ENCODE measurements at places on chromosomes 13 and 19. TPM values are rescaled to one million over a fixed set of nuclear protein-coding genes. Genes with fewer than 3 reads are reported as not detected.
A peak's percentile ranks its signal among the peaks of the same experiment; 100 is the strongest.

- DNase-seq = no peak
Measured at GRCh38 chr13:25973576-25973975, 78.2 kb downstream of the SHISA2 start.

- no peak for DNase-seq
Measured at GRCh38 chr19:8973501-8974091, 36.6 kb downstream of the MUC16 start.

Gene CYP4F2
- not detected for total RNA-seq

DNA sequence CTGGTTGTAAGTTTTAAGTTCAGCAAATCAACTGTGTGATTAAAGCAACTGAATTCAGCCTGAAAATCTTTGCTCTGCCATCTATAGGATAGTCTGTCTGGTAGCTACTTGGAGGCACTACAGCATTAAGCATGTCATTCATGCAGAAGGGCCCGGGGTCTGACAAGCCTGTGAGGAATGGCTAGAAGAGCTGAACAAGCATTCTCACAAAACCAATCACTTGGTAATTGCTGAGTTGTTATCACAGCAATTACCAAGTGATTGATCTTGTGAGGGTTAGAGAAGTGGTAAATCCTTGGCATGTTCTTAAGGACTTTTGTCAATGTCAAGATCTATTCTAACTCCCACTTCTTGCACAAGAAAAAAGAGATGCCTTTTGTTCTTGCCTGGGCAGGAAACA is 356.1 kb downstream of the FGF14 start:
- DNase-seq = no peak

- DNase-seq = peak; percentile 51
Measured at GRCh38 chr19:42421591-42422031, 5.6 kb downstream of the LIPE start.

DNA sequence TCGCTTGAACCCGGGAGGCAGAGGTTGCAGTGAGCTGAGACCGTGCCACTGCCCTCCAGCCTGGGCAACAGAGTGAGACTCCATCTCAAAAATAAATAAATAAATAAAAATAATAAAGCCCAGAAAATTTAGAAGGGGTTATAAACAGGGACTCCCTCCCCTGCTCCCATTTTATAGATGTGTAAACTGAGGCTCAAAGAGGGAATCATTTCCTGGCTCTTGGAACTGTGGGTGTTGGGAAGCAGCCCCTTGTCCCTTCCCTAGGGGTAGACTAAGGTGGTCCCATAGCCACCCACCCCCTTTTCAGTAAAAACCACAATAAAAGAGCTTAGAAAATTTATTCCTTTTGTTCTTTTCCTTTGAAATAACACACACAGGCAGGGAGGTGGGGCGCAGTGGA is 6.2 kb upstream of the SLC25A41 start:
- no peak for DNase-seq

DNA sequence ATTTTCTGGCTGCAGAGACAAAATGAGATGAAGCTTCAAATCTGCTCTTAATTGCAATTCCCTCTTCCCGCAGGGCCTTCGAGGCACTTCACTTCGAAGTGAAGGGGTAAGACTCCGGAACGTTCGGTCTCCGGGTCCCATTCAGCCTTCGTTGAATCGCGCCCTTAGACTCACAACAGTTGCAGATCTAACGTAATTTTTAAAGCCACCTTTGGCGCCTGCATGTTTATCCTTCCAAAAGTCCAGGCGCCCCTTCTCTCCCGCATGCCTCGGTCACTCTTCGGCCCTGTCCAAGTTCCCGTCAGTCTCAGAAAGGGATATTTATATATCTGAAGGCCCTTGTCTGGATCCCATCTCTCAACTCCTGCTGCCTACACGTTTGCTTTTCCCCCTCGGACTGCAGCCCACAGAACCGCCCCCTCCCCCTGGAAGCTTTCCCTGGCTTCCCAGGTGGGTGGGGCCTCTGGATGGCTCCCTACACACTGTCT is 915 bp upstream of the KCTD12 start:
- no peak for DNase-seq

Gene TMEM272
- total RNA-seq = not detected

DNA sequence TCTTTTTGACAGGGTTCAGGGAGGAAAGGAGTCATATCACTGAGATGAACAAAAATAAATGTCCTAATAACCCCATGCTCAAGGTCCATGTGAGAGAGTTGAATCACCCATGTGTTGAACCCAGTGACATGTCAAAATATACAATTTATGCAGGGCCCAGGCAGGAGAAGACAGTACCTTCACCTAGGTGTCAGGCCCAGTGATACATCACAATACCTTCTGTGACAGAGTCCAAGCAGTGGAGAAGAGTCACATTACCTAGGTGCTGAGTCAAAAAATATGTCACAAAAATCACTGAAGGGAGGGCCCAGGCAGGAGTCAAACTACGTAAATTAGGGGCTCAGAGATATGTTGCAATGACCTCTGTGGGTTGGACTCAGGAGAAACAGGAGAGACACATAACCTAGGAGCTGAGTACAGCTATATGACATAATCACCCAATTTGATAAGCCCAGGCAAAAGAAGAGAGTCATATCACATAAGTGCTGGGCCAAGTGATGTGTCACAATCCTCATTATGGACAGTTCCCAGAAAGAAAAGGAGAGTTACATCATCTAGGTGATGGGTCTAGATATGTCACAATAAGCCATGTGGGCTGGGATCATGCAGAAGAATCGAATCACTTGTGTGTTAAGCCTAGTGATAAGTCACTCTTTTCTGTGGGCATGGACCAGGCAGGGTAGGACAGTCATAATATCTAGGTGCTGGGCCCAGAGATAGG is 13.8 kb upstream of the ZNF724 start:
- no peak for DNase-seq

DNA sequence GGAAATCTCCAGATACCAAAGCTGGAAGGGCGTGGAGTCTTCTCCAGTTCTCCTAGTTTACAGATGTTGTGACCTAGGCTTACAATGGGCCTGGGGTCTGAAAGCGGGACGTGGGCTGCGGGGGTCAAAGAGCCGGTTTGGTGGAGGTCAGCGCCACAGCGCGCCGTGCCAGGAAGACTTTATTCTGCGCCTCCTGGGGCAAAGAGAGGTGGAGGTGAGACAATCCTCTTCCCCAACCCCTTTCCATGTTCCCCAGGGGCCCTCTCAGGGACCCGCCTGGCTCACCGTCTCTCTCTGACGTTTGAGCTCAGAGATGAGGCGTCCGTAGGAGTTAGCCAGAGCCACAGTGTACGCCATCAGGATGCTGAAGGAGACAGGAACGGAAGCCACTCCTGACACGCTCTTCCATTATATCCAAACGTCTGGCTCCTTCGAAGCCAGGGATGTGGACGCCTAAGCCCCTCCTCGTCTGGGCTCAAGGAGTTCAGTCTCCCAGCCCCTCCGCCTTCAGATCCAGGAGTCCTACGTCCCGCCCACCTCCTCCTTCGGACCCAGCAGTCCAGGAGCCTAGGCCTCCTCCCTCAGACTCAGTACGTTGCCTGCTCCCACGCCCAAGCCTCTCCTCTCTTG is 776 bp upstream of the LENG1 start:
- DNase-seq = peak; percentile 33

- peak; percentile 24 for DNase-seq
Measured at GRCh38 chr19:23996549-23996948, 81.9 kb downstream of the ZNF726 start.

Gene TMPRSS9
- total RNA-seq = not detected

Gene SPACA4
- total RNA-seq = not detected

DNA sequence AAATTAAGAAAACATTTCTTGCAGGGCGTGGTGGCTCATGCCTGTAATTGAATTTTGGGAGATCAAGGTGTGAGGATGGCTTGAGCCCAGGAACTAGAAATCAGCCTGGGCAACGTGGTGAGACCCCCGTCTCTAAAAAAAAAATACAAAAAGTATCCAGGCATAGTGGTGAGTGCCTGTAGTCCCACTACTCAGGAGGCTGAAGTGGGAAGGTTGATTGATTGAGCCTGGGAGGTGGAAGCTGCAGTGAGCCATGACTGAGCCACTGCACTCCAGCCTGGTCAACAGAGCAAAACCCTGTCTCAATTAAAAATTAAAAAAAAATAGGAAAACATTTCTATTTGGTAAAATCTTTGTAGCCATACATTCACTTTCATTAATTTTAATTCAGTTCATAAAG is 526.5 kb downstream of the PCDH9 start:
- no peak for DNase-seq

GRCh38 chr13:30927595-30927994 is 4.9 kb upstream of the TEX26 start:
- DNase-seq = peak; percentile 17

DNA sequence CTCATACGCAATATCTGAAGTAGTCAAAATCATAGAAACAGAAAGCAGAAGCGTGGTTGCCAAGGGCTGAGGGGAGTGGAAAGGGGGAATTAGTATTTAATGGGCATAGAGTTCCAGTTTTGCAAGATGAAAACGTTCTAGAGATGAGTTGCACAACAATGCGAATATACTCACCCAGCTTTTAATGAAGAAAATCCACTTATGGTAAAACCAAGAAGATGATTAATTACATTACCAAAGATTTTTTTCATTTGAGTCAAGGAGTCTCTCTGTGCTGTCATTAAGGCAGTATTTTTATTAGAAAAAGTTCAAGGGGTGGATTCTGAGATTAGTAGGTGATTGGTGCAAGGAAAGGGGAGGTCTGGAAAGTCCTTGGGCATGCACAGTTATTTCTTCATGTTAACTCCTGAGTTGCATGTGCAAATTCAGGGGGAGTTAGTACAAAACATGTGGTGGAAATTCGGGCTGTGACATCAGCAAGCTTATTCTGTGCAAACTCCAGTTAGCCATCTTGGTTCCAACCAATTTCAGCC is 6.9 kb upstream of the CBY2 start:
- no peak for DNase-seq

Gene TSKS
- not detected for total RNA-seq

Gene COX6B2
- not detected for total RNA-seq

- DNase-seq = no peak
Measured at GRCh38 chr19:28019371-28019770, 1193.6 kb downstream of the UQCRFS1 start.

DNA sequence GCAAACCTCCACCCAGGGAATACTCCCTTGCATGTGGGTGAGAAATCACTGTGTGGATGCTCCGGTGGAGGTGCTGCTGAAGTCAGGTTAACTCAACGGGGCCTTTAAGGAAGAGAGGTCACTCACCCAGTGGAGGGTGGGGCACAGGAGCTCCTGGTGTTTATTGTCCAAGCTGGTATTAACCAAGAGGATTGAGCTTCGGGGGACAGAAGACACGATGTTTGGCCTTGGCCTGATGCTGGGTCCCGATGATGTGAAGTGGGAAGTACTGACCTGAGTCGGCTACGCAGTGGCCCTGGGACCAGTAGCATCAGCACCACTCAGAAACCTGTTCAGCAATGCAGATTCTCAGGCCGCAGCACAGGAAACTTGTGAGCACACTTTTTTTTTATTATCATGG is 85.7 kb upstream of the WASF3 start:
- no peak for DNase-seq

GRCh38 chr13:45564133-45564776 is 51.3 kb downstream of the ERICH6B start:
- DNase-seq = peak; percentile 42

DNA sequence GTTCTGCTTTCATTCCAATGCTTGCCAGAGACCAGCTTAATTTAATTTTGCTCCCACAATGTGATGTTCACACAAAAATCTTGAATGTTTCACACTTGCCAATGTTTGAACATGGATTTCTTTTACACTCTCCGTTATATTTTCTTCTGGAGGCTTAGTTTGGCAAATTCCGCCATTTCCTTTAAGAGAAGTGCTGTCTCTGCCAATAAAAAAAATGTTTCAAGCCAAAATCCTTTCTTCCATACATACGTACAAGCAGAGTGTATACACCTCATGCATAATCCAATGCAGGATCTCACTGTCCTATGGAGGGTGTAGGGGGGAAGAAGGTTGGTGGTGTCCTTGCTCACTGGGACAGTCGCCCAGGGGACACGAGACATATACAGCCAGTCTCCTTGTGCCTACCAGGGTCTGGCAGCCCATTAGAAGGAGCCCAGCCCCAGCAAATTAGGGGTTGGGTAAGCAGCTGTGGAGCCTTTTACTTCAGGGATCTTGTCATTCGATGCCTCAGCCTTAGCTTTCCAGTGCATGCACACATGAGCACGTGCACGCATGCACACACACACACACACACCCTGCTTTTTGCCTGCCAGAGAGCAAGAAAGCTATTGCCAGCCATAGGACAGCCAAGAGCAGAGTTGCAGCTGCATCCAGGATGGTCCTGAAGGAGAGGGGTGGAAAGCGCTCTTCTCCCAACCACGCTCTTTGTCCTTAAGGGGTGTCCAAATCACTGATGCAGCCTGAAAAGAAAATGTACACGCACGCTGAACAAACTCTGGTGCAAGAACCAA is 208.3 kb downstream of the FOXO1 start:
- DNase-seq = no peak

- no peak for DNase-seq
Measured at GRCh38 chr13:110442930-110443621, 118.4 kb downstream of the RAB20 start.

- peak; percentile 62 for DNase-seq
Measured at GRCh38 chr19:3508771-3509535, 2.8 kb downstream of the FZR1 start.

DNA sequence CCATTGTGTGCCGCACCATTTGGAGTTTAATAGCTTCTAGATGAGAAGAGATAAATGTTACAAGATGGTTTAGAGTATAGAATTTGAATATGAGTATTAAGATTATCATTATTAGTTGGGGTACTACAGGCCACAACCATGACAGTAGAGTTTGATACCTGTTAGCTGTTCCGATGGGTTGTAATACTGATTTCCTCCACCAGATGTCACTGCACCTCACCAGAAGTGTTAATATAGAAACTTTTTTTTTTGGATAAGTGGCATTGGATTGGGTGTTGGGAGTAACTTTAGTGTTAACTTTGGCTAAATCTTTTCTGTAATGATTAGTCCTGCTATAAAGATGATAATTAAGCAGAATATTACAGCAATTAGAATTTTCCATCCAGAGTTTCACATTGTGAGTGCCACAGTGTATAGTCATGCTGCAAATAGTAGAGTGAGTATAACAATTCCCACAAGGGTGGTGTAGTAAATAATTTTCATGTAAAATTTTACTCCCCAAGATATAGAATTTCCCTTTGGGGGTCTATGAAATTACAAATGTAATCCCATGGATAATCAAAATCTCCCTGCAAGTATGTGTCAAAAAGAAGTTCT is 56.3 kb downstream of the PSG3 start:
- DNase-seq = peak; percentile 18
